Suprapubic skin (tissue), 4 donors: ENCODE measurements at places on chromosomes 2 and 18. TPM values are rescaled to one million over a fixed set of nuclear protein-coding genes. Genes with fewer than 3 reads are reported as not detected.

- no peak for DNase-seq
Observed at GRCh38 chr2:11742317-11742701, 4.1 kb upstream of the LPIN1 start.

GRCh38 chr18:77033575-77033974 is 99.0 kb downstream of the MBP start:
- no peak for DNase-seq

Gene HS6ST1
- total RNA-seq = 75.0 TPM

Gene G6PC2
- not detected for total RNA-seq

GRCh38 chr18:23229472-23229871 is 94.2 kb downstream of the CABLES1 start:
- no peak for DNase-seq

GRCh38 chr18:11994703-11995444 is 13.6 kb downstream of the IMPA2 start:
- peak; percentile 68 for DNase-seq

Gene ANKAR
- total RNA-seq = 3.3 TPM

DNA sequence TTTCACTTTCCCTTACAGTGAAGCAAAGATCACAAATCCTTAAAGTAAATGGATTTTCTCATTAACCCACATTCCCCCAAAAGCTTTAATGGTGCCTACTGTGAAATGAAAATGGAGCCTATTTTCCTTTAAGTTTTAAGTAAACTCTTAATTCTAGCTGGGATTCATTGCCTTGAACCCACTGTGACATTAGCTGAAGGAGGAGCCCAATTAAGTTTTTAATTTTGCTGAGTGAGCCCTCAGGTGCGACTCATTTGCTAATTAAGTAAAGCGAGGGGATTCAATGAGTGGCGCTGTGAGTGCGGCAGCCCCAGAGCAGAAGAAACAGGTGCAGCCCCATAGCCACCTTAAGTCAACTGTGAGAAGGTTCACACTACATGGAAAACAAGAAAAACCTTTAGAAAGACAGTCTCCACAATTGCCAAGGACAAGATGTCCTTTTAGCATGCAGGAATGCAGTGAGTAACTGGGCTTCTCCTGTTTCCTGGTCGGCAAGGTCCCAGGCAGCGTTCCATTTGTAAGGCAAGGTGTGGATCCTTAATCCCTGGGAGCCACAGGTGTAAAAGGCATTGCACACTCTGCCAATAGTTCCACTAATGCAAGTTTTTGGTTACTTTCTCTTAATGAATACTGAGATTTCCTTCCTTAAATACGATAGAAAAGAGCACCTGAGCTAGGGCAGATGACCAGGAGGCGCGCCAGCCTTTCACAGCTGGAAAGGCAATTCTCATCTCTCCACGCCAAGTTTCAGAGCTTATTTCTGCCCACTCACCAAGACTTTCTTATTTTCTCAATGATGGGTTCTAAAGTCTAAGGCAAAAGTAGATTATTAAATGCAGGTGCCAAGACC is 87.7 kb downstream of the TMEM18 start:
- no peak for DNase-seq

GRCh38 chr18:10798727-10799550 is 273.1 kb downstream of the NAPG start:
- DNase-seq = no peak

DNA sequence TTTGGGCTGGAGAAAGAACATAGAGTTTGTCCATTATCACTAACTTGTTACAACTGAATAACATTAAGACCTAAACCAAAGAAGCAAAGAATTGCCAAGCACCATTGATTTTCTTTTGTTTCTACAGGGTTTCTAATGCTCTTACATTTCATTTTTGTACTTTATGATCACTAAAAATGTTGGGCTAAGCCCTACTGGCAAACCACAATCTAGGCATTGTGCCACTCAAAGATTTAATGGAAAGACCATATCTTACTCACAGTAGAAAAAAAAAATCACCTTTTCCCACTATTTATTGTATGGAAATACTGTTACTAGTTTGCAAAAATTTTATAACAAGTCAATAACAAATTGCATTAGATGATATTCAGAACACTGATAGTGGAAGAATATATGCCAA is 447.4 kb upstream of the PKDCC start:
- DNase-seq = no peak

GRCh38 chr2:151315381-151315903 is 26.0 kb upstream of the NMI start:
- DNase-seq = no peak

DNA sequence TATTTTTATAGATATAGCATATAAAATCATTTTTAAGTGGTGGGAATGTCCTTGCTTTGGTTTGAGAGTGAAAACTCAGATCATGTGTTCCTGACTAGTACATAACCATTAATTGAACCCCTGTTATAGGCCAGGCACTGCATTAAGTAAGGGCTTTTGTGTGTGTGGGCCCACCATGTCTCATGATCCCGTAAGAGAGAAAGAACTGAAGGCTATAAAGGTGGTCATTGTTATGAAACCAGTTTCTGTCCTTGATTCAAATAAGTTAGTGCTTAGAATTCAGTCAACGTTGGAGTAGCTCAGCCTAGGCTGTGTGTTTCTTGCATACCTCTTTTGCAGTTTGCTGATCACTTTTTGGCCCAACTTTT is 91.5 kb downstream of the LIMS1 start:
- no peak for DNase-seq

- DNase-seq = no peak
Observed at GRCh38 chr2:238638982-238639628, 208.8 kb upstream of the TWIST2 start.

- DNase-seq = no peak
Observed at GRCh38 chr2:236833501-236834073, 252.1 kb upstream of the COPS8 start.

DNA sequence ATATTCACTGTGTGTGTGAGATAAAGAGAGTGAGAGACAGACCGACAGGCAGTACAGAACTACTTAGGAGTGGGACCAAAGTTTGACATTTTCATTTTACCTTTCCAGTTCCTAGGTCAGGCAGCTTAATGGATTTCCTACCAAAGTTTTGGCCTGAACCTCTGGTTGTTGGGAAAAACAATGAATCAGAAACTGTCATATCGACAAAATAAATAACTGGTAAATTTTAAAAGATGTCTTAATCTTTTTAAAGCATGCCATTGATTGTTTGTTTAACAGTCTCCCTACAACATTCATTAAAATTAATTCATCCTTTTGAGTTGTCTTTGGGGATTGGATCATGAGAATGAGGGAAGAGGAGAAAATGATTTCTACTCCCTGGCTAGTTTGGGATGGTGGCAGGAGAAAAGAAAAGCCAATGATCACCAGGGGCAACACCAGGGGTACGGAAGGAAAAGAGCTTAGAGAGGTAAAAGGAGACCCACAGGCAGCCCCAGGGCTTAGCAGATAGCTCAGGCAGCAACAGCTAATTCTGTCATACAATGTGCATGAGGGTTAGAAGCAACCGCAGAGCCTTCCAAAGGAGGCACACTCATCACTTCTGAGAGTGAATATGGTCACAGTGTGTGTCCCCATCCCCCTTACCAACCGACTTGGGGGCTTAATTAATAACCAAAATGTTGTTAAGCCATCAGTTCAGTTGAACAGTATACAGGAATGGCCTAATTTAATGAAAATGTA is 98.5 kb downstream of the CCDC141 start:
- no peak for DNase-seq

DNA sequence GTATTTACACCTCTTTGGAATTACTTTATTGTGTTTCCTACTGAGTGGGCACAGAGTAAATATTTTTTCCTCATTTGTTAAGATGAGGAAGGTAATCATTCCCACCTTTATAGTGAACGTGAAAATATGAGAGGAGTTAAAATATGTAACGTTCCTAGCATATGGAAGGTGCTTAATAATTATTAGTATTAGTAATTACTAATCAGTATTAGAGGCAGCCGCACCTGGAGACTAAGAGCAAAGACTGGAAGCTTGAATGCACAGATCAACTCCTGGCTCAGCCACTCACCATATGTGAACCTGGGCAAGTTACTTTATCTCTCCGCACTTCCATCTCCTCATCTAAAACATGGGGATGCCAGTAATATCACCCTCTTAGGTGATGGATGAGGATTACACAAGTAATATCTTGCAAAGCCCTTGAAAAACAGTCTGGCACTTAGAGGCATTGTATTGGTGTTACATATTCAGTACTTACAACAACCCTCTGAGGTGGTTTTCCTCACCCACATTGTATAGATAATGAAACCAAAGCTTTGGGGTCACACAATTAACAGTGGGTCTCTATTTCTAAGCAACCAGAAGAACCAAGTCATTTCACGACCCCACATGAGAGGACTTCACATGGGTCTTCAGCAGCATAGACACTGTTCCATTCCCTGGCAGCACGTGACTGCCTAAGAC is 100.3 kb upstream of the KCTD1 start:
- DNase-seq = no peak

DNA sequence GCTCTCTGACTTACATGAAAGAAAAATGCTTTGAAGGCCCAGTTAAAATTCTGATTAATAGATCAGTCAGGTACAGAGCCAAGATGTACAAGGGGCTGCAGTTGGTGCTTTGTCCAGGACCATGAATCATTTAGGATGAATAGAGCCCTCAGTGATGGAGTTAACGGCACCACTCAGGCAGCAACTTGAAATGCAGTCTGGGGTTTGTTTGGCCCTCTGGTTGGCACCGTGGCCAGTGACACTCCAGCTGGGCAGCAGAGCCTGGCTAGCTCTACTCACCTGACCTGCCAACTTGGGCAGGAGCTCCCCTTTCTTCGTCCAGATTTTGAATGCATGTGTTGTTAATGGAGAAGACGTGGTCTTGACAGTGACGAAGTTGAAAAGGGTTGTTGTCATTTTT is 493.0 kb upstream of the ACVR2A start:
- no peak for DNase-seq

DNA sequence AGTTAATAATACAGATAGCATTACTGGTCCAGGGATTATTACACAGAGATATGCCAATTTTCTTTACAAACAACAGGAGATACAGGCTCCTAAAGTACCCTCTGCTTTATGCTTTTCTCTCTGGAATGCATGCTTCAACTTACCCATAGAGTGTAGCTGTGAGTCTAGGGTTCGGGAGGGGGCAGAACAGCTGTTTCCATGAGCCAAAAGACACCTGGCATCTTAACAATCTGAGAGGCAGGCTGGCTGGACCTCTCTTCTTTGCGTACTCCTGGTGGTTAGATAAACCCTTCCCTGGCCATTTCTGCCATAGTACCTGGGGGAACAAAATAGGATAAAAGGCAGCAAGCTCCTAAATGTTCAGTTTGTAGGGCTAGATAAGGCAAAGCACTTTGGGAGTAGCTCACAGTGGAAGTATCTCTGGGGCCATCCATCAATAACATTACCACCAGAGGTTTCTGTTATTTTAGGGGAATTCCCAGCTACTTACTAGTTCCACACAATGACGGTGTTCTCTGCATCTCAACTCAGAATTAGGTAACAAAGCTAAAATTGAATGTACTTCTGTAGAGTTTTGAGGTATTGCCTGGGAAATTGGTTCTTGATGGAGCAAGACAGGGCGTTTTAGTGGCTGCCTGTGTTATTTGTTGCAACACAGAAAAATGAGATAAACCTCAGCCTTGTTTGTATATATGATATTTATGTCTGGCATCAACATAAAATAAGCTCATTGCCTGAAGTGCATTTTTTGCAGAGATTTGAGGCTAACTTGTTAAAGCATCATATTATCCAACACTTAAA is 6.2 kb upstream of the CCDC85A start:
- DNase-seq = no peak
